ENCODE measurements at places on chromosomes 7 and 10.

DNA sequence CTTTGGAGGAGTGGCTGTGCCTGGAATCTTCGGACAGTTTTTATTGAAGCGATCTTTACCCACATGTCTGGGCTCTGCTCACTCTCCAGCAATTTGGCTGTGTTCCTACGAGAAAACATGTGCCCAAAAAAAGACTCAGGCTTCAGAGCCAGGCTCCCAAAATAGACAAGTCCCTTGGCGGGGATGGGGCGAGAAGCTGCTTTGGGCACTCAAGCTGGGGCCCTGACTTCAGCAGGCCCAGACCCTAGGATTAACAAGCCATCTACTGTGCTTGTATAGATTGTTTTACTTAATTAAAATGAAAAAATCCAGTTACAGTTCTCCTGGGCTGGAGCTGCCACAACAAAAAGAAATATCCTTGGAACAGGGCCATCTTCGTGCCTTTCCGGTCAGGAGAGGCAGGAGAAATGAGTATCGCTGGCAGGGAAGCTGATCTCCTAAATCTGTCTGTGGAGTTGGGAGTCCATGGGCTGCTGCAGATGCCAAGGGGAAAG, 51.4 kb upstream of the PDCD4 start:
- DNase-seq: peak; percentile 26

DNA sequence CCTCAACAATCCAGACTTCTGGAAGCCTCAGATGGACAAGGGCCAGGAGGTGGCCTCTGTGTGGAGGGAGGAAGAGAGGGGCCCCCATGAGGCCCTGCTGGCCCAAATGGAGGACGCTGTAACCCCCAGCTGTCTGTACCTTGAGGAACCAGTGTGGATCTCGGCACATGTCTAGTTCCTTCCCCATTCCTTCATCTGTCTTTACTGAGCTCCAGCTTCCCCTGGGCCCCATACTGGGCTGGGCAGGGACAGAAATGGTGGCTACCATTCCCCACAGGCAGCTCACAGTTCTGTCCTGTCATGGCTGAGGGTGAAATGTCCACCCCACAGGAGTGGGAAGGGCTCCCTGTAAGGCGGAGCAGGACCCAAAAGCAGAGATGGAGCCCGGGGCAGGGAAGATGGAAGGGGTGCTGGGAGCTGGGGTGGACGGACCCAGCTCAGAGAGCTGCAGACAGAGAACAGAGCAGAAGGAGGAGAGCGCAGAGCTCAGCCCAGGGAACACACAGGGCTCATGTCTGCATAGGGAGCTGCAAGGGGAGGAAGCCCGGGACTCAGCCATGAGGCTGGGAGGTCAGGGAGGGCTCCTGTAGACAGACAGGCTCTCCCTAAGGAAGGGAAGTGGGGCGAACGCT, 22.8 kb downstream of the ANTXRL start:
- DNase-seq: no peak

DNA sequence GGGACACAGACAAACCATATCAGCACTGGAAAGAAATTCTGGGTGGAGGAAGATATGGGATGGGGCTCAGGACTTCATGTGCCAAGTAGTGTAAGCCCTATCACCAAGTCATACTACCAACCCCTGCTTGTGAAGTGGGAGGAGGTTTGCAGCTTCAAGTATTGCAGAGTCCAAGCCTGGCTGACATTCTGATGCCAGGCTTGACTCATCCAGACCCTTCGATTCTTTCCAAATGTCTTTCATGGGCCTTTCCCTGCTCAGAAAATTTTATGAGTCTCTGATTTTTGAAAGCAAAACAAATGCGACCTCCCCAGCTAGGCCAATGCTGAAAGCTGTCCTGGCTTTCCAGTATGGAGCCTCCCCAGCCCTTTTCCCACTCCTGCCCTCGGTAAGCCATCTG, 45.1 kb upstream of the SMNDC1 start:
- no peak for DNase-seq

DNA sequence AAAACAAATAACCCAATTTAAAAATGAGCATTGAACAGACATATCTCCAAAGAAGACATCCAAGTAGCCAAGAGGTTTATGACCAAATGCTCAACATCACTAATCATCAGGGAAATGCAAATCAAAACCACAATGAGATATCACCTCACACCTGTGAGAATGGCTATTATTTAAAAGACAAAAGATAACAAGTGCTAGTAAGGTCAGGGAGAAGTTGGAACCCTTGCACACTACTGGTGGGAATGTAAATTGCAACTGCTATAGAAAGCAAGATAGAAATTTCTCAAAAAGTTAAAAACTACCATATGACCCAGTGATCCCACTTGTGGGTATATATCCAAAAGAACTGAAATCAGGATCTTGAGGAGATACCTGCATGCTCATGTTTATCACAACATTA, 49.5 kb downstream of the SGMS1 start:
- DNase-seq: no peak
